Articular chondrocyte of knee joint (primary cell): ENCODE measurements at places on chromosomes 1 and 21. TPM values are rescaled to one million over a fixed set of nuclear protein-coding genes. Genes with fewer than 3 reads are reported as not detected.

Gene SLAMF9
- total RNA-seq = 0.65 and 0.86 TPM in 2 replicates

Gene ATP6V1G3
- total RNA-seq = not detected in 2 replicates

Gene CELA2A
- not detected in 2 replicates for total RNA-seq

Gene MEX3A
- total RNA-seq = 0.91 and 1.1 TPM in 2 replicates

Gene PCP4L1
- total RNA-seq = not detected in 2 replicates

Gene ACOT7
- 25.9 and 32.6 TPM in 2 replicates for total RNA-seq

Gene CDC20
- total RNA-seq = 26.4 and 30.5 TPM in 2 replicates

Gene MROH9
- total RNA-seq = 0.22 and 0.26 TPM in 2 replicates

Gene GUCA2A
- total RNA-seq = not detected in 2 replicates

Gene AK5
- total RNA-seq = 0.65 and 1.9 TPM in 2 replicates

Gene CD52
- not detected in 2 replicates for total RNA-seq

Gene KLHL20
- 32.1 and 34.8 TPM in 2 replicates for total RNA-seq

Gene HMGCS2
- not detected in 2 replicates for total RNA-seq

Gene CFHR2
- total RNA-seq = not detected in 2 replicates

Gene FALEC
- not detected in 2 replicates for total RNA-seq

Gene CD5L
- not detected in 2 replicates for total RNA-seq

Gene LAPTM5
- total RNA-seq = 0.13 and 0.22 TPM in 2 replicates

Gene CCDC24
- total RNA-seq = 3.0 and 3.5 TPM in 2 replicates

Gene KDF1
- not detected in 2 replicates for total RNA-seq

Gene SERINC2
- 3.7 and 5.0 TPM in 2 replicates for total RNA-seq

Gene SEMA6C
- 1.3 and 1.4 TPM in 2 replicates for total RNA-seq

Gene USP21
- total RNA-seq = 5.4 and 5.7 TPM in 2 replicates

Gene GBP6
- not detected in 2 replicates for total RNA-seq

Gene LCE1C
- total RNA-seq = not detected in 2 replicates

Gene XCL2
- not detected in 2 replicates for total RNA-seq

Gene FHL3
- 14.5 and 14.8 TPM in 2 replicates for total RNA-seq

Gene ABL2
- 102 and 125 TPM in 2 replicates for total RNA-seq

Gene SH2D1B
- 0.11 TPM in 1 of 2 replicates, not detected in the other for total RNA-seq

Gene FAM72D
- 0.65 and 0.78 TPM in 2 replicates for total RNA-seq

Gene IL10
- total RNA-seq = 0.26 and 0.54 TPM in 2 replicates

Gene OR2M3
- not detected in 2 replicates for total RNA-seq
